K562 (cell line): ENCODE measurements at places on chromosomes 13 and 19. TPM values are rescaled to one million over a fixed set of nuclear protein-coding genes. Genes with fewer than 3 reads are reported as not detected.

Gene CCDC70
- total RNA-seq, result not detected in 2 replicates

Gene GNA15
- 0.13 and 0.24 TPM in 2 replicates for total RNA-seq

Gene CYP4F8
- not detected in 2 replicates for total RNA-seq

Gene GGN
- total RNA-seq, result 0.25 and 0.33 TPM in 2 replicates

Gene TNNT1
- 207 and 227 TPM in 2 replicates for total RNA-seq

- H3K4me3 ChIP-seq, result peak overlapping the region; percentile 85
- H3K27me3 ChIP-seq, result no peaks in the 10 kb centered on the region
- DNase-seq, result no peak
- H3K27ac ChIP-seq, result peak overlapping the region; percentile 90
- no peaks in the 10 kb centered on the region; the same call in 1 of the 2 replicates for H3K4me1 ChIP-seq
These were observed 600 bp upstream of the HMGB1 start for GRCh38 chr13:30466358-30466714.

- H3K36me3 ChIP-seq, result no peaks in the 10 kb centered on the region
- H3K27ac ChIP-seq, result no peak overlapping the region
- no peak for DNase-seq
- H3K27me3 ChIP-seq, result no peaks in the 10 kb centered on the region
- H3K4me3 ChIP-seq, result no peak overlapping the region
These were observed 103.5 kb downstream of the POU4F1 start for GRCh38 chr13:78499802-78500201.

DNA sequence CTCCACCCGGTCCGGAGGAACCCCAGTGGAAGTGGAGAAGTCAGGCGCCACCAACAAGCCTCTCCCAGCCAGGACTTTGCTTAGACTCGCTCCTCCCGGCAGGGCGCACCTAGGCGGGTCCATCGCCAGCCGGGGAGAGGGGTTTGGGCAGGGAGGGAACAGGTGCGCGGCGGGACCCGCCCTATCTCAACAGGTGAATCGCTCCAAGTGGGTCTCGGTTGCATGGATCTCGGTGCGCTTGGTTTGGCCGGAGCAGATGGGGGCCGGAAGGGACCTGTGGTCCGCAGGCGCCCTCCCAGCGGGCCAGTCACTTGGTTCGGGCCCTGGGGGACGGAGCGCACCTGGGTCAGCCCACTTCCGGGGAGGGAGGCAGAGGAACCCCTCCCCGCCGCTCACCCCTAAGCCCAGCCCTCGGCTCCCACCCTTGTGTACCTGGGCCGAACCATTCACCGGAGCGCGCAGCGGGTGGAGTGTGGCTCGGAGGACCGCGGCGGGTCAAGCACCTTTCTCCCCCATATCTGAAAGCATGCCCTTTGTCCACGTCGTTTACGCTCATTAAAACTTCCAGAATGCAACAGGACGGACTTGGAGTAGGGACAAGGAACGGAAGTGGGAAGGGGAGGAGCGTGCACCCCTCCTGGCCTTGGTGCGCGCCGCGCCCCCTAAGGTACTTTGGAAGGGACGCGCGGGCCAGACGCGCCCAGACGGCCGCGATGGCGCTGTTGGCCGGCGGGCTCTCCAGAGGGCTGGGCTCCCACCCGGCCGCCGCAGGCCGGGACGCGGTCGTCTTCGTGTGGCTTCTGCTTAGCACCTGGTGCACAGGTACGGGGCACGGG is at the start of gene LSR:
TSS of gene LSR (plus strand) at position 693 of the 836 bp plus-strand sequence. CDS start at position 714, 21 bp downstream.
- H3K36me3 ChIP-seq, result peaks cover 31% of the 10 kb centered on the region; the same call in 2 of the 3 replicates
- H3K27ac ChIP-seq, result peak within 1 kb of the TSS; percentile 96
- H3K27me3 ChIP-seq, result no peaks in the 10 kb centered on the region
- peaks cover 17% of the 10 kb centered on the region; the same call in 2 of the 3 replicates for H3K4me1 ChIP-seq
- peak; percentile 96 for DNase-seq
- peak within 1 kb of the TSS; percentile 61 for H3K4me3 ChIP-seq

GRCh38 chr13:85287528-85287927 is 511.7 kb downstream of the SLITRK6 start:
- DNase-seq, result no peak
- no peak overlapping the region for H3K27ac ChIP-seq
- H3K36me3 ChIP-seq, result no peaks in the 10 kb centered on the region
- H3K4me3 ChIP-seq, result no peak overlapping the region

DNA sequence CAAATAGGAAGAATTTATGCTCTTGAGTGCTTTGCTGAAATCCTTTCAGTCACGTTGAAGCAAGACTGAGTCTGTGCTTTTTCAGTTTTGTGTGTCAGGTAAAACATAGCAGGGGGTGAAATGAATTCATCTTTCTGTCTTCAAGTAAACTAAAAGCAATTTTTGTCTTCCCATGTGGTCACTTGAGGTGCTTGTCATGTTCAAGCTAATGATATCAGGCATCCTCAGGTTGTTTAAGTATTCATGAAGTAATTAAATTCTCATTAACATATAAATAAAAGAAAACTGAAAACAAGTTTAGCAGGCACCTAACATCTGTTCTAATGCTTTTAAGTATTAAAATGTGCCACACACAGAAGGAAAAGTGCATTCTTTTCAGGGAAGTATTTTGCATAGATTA is 2701.3 kb downstream of the PCDH9 start:
- H3K36me3 ChIP-seq, result no peaks in the 10 kb centered on the region
- DNase-seq, result no peak
- no peak overlapping the region for H3K4me3 ChIP-seq

GRCh38 chr13:91741925-91742324 is 343.5 kb downstream of the GPC5 start:
- H3K36me3 ChIP-seq, result no peaks in the 10 kb centered on the region
- DNase-seq, result no peak
- no peak overlapping the region for H3K27ac ChIP-seq
- no peaks in the 10 kb centered on the region for H3K4me1 ChIP-seq

GRCh38 chr19:14519860-14520407 is 1.7 kb upstream of the DNAJB1 start:
- peaks cover 38% of the 10 kb centered on the region for H3K4me1 ChIP-seq
- DNase-seq, result no peak
- H3K4me3 ChIP-seq, result no peak overlapping the region
- H3K36me3 ChIP-seq, result peaks cover 28% of the 10 kb centered on the region
- no peaks in the 10 kb centered on the region for H3K27me3 ChIP-seq
- peak overlapping the region; percentile 85 for H3K27ac ChIP-seq

GRCh38 chr19:33152176-33152575 is 20.3 kb downstream of the WDR88 start:
- no peaks in the 10 kb centered on the region; the same call in none of the 2 replicates for H3K4me1 ChIP-seq
- peaks cover 23% of the 10 kb centered on the region for H3K27me3 ChIP-seq
- no peak overlapping the region for H3K27ac ChIP-seq
- no peak overlapping the region for H3K4me3 ChIP-seq
- no peak for DNase-seq

DNA sequence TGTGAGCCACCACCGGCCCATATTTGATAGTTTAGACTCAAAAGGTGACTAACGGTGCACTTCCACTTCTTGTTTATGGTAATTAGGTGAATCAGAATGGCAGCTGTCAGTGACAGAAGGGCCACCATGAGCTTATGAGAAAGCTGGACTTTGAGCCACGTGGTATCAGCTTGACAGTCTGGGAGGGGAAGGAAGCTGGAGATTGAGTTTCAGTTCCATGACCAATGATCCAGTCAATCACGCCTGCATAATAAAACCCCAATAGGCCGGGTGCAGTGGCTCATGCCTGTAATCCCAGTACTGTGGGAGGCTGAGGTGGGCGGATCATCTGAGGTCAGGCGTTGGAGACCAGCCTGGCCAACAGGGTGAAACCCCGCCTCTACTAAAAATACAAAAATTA is 8.2 kb downstream of the EID2B start:
- DNase-seq, result no peak
- no peaks in the 10 kb centered on the region for H3K36me3 ChIP-seq
- H3K4me1 ChIP-seq, result peaks cover 5% of the 10 kb centered on the region; the same call in 1 of the 2 replicates
- H3K27me3 ChIP-seq, result no peaks in the 10 kb centered on the region

DNA sequence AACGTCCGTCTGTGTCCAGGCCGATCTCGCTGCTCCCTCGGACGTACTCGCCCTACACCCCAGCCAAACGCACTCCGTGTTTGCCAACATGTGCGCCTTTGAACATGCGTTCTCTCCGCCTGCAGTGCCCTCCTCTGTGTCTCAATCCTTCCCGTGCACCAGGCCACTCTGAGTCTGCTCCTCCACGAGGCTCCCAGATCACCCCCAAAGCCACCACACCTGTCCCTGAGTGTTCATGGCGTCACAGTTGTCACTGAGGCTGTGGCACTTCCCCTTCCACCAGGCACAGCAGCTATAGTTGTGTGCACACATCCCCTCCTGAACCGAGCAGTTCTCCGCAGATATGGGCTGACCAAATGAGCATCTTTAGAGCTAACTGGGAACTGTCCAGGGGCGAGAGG is 35.6 kb downstream of the RASA3 start:
- H3K4me1 ChIP-seq, result peaks cover 38% of the 10 kb centered on the region
- no peaks in the 10 kb centered on the region for H3K27me3 ChIP-seq
- no peaks in the 10 kb centered on the region for H3K36me3 ChIP-seq
- no peak overlapping the region for H3K27ac ChIP-seq
- H3K4me3 ChIP-seq, result no peak overlapping the region

GRCh38 chr13:93001866-93002461 is 224.6 kb upstream of the GPC6 start:
- no peaks in the 10 kb centered on the region for H3K27me3 ChIP-seq
- no peak overlapping the region for H3K27ac ChIP-seq
- H3K36me3 ChIP-seq, result no peaks in the 10 kb centered on the region
- H3K4me1 ChIP-seq, result no peaks in the 10 kb centered on the region
- no peak for DNase-seq

DNA sequence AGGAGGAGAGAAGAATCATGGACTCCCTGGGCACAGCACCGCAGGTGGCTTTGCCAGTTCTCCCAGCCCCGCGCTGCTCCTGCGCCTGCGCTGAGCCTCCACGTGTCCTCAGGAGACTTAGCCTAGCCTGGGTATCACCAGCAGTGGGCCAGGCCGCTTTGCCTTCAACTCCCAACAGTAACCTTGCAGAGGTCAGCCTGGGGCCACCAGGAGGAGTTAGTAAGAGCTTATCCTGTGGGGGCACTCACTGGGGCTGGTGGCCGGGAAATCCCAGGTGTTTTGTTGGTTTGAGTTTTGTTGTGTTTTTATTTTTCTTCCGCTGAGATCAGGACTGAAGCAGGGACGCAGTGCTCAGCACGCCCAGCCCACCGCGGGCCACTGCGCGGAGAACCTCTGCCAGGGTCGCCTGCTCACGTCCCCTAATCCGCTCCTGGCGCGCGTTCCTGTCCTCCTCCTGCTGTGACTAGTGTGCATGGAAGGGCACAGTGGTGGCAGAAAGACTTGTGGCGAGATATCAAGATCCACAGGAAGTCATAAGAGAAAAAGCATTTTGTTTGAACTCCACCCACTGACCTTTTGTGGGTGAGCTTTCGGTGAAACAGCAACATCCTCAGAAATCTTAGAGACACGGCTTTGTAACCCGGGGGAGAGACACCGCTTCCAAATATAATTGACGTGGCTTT is 207.4 kb upstream of the RFC3 start:
- H3K36me3 ChIP-seq, result no peaks in the 10 kb centered on the region
- no peaks in the 10 kb centered on the region for H3K27me3 ChIP-seq
- DNase-seq, result peak; percentile 7
- H3K4me3 ChIP-seq, result no peak overlapping the region
- H3K4me1 ChIP-seq, result peaks cover 6% of the 10 kb centered on the region

DNA sequence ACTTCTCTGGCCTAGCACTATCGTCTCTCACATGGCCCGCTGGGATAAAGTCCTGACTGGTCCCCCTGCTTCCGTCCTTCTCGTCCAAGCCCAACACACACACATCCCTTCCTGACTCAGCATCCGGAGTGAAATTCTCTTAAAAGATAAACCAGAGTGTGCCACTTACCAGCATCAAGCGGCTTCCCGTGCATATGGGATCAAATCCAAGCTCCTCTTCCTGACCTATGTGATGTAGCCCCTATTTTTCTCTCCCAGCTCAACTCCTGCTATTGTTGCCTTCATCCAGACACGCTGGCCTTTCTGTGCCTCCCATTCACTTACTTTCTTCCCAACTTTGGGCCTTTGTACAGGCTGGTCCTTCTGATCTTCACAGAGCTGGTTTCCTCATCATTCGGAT is 530.4 kb downstream of the DIAPH3 start:
- no peaks in the 10 kb centered on the region for H3K4me1 ChIP-seq
- H3K27me3 ChIP-seq, result peaks cover 11% of the 10 kb centered on the region; the same call in 1 of the 2 replicates
- DNase-seq, result no peak

GRCh38 chr13:76570510-76570971 is 315.7 kb downstream of the KCTD12 start:
- H3K4me1 ChIP-seq, result no peaks in the 10 kb centered on the region
- no peak for DNase-seq
- H3K4me3 ChIP-seq, result no peak overlapping the region
- no peaks in the 10 kb centered on the region for H3K36me3 ChIP-seq
- no peak overlapping the region for H3K27ac ChIP-seq
- no peaks in the 10 kb centered on the region for H3K27me3 ChIP-seq

DNA sequence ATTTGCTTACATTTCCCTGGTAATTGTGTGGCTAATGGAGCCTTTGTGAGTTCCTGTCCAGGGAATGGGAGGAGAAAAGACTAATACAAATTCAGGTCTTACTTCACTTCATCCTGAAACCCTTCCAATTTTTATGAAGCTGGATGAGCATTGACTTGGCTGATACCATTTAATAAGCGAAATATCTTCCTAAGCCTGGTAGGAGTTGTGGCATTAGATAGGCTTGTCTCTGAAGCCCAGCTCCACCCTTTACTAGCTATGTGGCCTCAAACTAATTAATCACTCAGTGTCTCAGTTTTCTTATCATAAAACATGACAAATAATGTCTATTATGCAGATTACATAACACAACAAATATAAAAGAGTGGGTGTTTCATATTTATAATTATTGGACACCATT is 106.3 kb downstream of the FGF9 start:
- DNase-seq, result no peak
- no peak overlapping the region for H3K4me3 ChIP-seq
- H3K36me3 ChIP-seq, result no peaks in the 10 kb centered on the region
- no peaks in the 10 kb centered on the region for H3K4me1 ChIP-seq
- H3K27me3 ChIP-seq, result no peaks in the 10 kb centered on the region; the same call in 1 of the 2 replicates
